ENCODE measurements at places on chromosomes 5 and 9.

- DNase-seq: no peak
Observed at GRCh38 chr9:127112735-127113161, 9.7 kb downstream of the ANGPTL2 start.

- DNase-seq: no peak
Observed at GRCh38 chr5:147732291-147732883, 50.1 kb downstream of the JAKMIP2 start.

- no peak for DNase-seq
Observed at GRCh38 chr5:16666883-16667398, 50.1 kb upstream of the RETREG1 start.

GRCh38 chr5:98570010-98570409 lies 203.5 kb upstream of the RGMB start:
- no peak for DNase-seq

GRCh38 chr9:112914524-112914923 lies 23.8 kb upstream of the SLC46A2 start:
- no peak for DNase-seq

GRCh38 chr5:120450910-120451309 lies 13.2 kb upstream of the PRR16 start:
- no peak for DNase-seq

DNA sequence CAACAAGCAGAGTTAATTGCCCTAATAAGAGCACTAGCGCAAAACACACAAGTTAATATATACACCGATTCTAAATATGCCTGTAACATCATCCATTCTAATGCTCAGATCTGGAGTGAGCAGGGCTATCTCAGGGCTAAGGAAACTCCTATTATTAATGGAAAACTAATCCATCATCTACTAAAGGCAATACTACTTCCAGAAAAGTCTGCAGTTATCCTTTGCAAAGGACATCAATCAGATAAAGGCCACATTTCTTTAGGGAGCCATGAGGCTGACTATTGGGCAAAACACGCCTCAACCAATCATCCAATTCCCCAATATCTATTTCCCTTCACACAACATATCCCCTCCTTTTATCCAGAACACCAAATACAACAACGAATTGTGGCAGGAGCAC lies 1032.3 kb upstream of the NUDT12 start:
- no peak for DNase-seq

GRCh38 chr5:56480078-56480704 lies 247.1 kb upstream of the ANKRD55 start:
- DNase-seq: no peak

All from glomerular endothelial cell (primary cell).